Stimulated activated CD4-positive, alpha-beta T cell treated with anti-CD3 and anti-CD28 coated beads, Interleukin-2, amount 100 ng/mL, for 48 hours (primary cell): ENCODE measurements at places on chromosomes 6 and 20.

DNA sequence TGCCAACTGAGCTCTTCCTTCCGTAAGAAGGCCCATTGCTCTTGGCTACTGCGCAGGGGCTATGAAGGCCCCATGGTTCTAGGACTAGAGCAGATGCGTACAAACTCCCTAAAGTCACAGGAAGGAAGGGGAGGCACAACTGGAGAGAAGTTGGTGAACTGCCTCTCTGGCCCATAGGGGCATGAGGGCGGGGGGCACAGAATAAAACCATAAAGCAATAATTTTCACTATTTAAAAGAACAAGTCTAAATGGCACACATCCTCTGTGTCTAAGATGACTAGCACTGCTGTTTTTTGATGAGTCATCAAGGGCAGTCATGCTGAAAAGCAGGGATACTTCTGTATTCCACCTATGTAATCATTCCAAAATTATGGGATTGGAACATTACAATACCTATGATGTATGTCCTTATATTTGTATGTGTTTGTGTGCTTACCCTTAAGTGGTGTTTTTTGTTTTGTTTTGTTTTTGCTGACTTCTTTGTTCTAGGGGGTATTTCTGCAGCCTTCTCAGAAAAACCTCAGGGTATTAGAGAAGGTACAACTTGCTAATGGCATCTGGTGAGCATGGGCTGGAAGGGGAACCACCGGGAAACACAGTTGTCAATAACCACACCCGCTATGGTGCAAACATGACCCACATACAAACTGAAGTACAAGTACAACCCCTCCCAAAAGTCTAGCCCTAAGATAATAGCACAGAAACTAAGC lies 36.9 kb downstream of the B4GALT5 start:
- DNase-seq: no peak

DNA sequence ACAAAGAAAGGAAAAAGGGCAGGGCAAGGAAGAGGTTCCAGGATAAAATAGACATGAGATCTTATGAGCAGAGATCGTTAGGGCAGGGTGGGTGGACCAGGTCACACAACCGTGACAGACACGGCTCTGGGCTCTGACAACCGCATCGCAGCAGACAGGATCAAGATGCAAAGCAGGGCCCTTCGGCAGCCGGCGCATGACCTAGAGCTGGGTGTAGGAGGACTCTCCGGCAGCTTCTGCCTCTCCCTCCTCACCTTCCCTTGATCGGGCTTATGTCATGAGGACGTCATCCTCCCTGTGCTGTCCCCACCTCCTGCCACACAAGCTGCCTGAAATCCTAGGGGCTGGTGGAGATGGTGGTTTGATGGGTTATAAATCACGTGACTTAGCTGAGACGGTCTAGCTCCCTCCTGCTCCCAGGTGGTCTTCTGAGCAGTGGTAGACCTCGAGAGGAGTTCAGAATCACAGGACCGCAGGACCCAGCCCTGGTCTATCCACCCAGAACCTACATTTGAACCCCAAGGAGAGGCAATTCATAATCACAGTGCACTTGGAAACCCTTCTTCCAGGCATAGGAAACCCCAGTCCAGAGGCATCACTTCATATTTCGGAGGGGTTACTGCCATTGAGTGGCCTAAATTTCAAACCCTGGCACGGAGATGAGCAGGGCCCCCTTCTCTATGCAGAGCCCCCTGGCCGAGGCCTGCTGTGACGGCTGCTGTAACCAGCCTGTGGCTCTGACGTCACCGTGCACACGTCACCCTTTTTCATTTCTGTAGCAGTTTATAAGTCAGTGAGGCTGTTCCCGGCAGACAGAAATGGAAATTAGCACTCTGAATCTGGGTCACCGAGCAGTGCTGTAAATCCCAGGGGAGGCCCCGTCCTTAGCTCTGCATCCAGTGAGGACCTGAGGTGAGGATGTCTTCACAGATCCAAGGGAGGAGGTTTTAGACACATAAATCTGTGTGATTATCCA lies 8.7 kb upstream of the CCR6 start:
- peak; percentile 53 for DNase-seq

DNA sequence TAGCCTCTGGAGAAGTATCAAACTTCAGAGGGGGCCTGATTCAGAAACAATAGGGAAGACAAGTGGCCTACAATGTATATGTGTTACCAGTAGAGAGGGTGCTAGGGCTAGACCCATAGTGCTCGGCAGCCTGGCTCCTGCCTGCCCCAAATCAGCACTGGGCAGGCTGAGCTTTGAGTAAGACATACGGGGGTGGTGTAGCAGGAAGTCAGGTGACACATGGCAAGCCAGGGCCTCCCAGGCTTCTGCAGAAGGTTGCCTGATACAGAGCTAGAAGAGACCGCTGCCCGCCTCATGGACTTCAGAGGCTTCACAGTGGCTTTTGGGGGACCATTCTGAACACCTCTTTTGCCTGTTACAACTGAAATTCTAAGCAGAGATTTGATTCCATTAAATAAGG lies 43.4 kb downstream of the RALY start:
- peak; percentile 53 for DNase-seq

DNA sequence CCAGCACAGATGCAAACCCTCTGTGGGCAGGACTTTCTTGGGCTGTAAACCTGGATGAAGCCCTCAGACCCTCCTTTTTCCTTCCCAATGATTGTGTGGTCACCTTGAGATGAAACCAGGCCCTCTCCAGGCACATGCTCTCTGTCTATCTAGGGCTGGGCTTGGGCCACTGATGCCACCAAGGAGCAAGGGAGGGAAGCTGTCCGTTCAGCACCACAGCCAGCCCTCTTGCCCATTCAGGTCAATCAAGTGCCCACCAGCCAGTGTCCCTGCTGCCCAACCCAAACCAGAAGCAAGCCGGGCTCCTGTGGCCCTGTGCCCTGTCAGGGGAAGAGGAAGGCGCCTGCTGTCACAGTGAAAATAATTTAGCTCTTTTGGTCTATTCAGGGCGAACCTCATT lies 8.0 kb downstream of the STMN3 start:
- no peak for DNase-seq

- DNase-seq: no peak
Measured at GRCh38 chr20:44133424-44133823, 53.6 kb downstream of the JPH2 start.

GRCh38 chr6:133833949-133834359 lies 55.0 kb upstream of the TCF21 start:
- no peak for DNase-seq

DNA sequence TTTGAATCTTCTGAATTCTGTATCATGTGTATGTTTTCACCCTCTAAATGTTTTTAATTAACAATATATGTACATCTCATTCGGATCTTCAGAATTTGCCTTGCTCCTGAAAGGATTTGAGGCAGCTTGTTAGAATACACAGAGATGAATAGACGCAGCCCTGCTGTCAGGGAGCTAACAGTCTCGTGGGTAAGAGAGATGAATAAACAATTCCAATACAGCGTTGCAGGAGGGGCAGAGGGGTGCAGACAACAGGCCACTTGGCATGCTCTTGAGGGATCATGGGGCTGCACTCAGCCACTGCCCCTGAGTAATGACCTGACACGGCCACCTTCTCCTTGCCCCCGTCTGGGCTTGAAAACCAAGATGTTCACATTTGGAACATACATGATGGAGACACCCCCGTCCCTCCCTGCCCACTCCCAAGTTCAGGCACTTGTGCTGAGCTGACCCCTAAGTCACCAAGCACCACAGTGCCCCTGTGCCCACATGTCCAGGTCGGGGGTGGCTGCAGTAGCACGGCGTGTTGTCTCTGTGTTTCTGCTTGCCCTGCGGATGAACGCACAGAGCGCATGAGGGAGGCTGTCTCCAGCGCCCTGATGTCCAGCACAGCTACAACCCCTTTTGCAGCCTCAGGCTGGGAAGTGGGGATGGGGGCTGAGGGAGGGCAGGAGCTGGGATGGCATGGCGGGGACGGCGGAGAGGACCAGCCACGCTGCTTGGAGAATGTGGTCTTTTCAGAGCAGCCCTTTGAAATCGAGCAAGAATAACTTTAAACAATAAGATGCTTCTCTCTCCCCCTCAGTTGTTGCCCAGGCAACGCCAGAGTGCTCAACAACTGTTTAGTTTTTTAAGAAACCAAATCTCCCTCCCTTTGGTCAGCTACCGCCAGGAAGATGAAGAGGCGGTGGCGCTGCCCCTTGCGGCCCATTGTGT lies 33.0 kb upstream of the CDH22 start:
- DNase-seq: no peak

DNA sequence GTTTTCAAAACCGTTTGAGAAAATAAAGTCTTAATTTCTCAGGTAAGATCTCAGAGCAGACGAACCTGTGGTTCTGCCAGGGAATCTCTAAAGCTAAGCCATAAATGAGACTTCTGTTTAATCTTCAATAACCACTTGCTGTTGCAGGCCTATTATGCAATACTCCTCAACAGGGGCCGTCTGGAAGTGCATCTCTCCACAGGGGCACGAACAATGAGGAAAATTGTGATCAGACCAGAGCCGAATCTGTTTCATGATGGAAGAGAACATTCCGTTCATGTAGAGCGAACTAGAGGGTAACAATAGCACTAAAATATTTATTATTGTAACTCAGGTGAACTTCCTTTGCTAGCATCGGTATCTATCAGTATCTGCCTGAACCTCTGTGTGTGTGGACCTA lies 223.7 kb downstream of the ARHGAP18 start:
- DNase-seq: no peak
